ENCODE measurements at places on chromosomes 7 and 10.

DNA sequence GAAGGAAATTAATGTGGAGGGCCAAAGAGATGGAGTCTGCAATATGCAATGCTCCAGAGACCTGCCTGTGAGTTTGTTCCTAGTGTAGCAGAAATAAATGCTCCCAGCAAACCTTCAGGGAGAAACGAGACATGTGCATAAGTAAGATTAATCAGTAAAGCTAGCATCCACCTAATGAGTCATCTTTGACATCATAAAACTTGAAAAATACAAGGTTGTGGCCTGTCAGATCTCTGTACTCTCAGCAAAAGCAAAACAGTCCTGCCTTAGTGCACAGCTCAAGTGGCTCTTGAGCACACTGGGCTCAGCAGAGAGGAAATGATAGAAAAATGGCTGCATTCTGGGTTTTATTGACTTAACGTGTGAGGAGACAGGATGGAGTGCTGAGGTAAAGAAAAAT, 32.5 kb upstream of the ERCC6 start:
- no peak for DNase-seq

DNA sequence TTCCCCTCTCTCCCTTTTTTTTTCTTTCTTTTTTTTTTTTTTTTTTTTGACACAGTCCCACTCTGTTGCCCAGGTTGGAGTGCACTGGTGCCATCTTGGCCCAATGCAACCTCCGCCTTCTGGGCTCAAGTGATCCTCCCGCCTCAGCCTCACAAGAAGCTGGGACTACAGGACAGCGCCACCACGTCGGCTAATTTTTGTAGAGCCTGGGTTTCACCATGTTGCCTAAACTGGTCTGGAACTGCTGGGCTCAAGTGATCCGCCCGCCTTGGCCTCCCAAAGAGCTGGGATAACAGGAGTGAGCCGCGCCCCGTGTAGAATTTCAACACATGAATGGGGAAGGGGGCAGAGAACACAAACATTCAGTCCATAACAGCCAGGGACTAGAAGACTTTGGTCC, 2.6 kb upstream of the SP4 start:
- DNase-seq, result no peak

GRCh38 chr7:18607025-18607424, 111.5 kb downstream of the HDAC9 start:
- DNase-seq, result no peak

DNA sequence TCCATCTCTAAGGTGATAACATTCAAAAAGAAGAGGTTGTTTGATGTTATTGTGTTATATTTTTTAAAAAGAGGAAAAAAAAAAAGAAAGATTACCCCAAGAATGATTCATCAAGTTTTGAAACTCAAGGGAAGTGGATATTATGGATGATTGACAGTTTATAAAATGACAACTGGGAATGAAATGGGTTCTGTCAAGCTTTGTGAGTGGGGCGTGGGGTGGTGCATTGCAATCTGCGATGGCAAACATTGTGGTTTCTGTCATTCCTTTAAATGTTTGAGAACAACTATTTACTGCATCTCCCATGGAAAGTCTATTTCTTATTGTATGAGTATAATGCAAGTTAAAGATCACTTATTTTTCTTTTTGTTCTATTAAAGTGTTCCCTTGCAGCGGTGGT, 297.0 kb downstream of the CCDC3 start:
- DNase-seq, result no peak

DNA sequence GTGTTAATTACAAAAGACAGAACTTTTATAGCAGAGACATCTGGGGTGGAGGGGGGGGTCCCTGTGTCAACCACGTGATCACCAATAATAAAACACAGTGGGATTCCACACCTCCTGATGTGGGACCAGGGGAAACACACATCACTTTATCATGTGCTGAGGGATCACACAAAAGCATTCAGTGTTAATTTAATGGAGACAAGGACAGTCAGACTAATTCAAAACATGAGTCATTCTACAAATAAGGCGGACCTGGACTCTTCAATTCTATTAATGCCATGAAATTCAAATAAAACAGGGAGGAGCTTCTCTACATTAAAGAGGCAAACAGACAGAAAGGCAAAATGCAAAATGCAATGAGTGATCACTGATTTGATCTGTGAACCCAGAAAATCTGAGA, 67.3 kb upstream of the PFKP start:
- no peak for DNase-seq

DNA sequence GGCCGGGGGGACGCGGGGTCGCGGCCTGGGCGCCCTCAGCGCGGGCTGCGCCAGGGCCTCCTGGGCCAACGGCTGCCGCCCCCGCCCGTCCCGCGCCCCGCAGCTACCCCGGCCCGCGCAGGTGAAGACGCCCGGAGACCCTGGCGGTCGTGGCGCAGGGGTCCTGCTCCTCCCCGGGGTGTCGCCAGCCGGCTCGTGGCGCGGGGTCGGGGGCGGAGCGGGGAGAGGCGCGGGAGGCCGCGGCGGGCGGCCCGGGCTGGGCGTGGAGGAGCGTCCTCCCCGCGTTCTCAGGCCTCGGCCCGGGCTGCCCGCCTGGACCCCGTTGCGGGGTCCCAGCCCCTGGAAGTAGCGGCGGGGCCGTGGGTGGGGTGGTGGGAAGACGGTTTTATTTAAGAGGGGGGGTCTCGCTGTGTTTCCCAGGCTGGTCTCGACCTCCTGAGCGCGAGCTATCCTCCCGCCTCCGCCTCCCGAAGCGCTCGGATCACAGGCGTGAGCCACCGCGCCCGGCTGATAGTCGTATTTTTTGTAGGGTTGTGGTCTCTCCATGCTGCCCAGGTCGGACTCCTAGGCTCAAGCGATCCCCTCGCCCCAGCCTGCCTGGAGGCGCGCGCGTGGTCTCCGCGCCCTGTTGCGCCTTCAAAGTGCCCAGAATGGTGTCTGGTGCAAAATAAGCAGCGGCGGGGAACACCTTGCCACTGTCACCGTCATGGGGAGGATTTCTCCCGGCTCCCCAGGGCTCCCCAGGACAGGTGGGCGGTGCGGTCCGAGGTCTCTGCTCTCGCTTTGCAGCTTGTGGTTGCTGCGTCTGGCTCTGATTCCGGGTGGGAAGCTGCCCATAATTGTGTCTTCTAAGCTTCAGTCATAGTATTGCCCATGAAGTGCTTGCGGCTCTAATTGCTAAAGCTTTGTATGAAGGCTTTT, 15.3 kb upstream of the SUN1 start:
- DNase-seq, result peak; percentile 16

- no peak for DNase-seq
These were observed 765.1 kb downstream of the SUGCT start for GRCh38 chr7:40899636-40900507.

- DNase-seq, result peak; percentile 57
These were observed 19.4 kb downstream of the KCNK18 start for GRCh38 chr10:117216611-117217195.

DNA sequence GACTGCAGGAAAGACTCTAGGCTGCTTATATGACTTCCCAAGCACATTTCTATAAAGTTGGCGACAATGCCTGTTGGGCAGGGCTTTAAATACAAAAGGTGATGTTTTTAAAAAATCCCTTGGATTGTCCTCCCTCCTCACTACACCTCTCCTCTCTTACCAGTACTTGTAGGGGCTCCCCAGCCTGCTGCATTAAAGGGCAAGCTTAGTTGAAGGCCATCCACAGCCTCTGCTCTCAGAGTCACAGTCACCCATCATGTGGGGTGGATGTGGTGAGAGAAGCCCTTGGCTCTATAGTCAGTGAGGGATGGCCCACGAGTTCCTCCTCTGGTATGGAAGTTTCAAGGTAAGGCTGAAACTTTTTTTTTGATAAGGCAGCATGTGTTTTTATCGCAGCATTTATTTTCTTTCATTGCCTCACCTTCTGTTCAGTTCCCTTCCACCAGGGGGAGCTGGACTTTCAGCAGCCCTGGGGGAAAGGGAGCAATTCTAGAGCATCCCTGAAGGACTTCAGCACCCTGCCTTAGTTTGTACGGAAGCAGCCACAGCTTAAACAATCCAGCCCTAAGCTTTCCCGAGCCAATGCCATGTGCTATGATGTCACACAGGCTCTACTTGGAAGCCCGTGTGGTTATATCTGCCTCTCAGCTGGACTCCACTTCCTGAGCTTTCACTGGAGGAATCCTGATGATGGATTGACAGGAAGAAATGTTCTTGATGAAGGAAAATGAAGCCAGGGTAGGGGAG, 131.9 kb downstream of the CALCR start:
- DNase-seq, result no peak

DNA sequence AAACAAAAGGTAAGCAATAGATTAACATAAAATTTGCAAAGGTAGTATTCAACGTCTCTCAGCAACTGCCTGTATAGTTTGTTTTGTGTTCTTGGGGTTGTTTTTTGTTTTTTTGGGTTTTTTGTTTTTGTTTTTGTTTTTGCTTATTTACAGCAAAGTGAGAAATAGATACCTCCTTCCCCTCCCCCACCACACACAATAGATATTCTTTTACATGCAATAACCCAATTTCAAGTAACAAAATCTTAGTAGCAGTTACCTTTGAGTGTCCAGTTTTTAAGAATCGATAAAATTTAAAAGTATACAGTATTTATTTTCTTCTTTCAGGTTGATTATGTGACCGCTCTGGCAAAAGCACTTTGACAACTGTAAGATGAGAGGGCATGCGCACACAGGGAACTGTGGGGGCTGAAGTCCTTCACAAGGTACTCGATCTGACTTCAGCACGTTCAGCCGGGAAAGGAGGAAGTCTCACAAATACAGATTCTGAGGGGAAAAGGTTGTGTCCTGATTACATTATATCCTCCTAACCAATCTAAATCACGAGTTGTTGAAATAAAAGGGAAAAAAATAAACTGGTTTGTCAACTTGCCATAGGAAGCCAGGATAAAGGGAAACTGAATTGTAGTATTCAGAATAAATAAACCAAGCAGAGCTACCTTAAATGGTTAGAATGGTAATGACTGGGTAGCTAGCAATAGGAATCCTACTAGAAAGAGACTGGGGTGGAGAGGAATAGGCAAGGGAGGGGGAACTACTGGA, 47.8 kb downstream of the CPEB3 start:
- no peak for DNase-seq

DNA sequence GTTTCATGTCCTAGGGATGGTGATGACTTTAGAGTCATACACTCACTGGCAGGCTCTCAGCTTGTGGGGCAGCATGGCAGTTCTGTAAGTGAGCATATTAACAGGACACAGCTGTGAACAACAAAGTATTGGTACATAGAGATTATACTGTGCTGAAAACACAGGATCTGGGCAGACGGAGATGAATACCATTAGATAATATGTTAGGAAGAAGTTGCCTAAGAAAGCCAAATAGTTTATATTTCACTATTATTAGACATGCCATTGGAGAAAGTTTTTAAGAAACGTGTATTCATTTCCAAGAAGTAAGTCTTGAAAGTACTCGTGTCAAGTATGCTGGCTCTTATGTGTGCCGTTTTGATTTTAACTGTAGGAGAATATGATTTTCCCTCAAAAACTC, 274.5 kb downstream of the INHBA start:
- DNase-seq, result no peak

DNA sequence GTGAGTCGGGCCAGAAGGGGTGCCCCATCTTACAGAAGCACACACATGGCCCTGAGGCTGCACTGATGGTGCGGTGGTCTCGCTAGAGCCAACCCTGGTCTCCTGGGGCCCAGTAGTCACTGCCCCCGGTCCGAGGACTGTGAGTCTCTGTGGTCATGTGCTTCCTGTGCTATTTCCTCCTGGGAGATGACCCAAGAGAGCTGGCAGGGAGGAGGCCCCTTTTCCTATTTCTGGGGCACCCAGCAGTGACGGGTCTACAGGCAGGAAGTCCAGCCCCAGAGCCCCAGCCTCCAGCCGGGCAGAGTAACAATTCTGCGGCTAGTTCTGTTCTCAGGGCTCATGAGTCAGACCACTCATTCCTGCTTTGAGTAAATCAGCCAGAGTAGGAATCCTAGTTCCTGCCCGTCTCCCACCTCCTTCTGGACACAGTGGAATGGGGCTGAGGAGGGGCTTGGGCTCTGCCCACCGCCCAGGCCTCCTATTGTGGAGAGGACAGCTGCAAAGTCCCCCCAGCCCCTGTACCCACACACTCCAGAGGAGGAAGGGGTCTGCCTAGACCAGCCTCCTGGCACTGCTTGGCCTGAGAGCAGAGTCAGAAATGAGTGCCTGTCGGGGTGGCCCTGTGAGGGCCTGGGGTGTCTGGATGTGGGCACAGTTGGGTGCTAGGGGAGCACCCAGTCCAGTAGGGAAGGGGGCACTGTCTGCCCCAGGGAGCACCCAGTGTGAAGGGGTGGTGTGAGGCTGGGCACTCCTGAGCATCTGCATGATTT, 80.5 kb upstream of the PPIF start:
- no peak for DNase-seq

- no peak for DNase-seq
These were observed 28.6 kb downstream of the PON3 start for GRCh38 chr7:95367606-95368005.

- DNase-seq, result no peak
These were observed 251.4 kb upstream of the ZMIZ1 start for GRCh38 chr10:78817361-78817760.

DNA sequence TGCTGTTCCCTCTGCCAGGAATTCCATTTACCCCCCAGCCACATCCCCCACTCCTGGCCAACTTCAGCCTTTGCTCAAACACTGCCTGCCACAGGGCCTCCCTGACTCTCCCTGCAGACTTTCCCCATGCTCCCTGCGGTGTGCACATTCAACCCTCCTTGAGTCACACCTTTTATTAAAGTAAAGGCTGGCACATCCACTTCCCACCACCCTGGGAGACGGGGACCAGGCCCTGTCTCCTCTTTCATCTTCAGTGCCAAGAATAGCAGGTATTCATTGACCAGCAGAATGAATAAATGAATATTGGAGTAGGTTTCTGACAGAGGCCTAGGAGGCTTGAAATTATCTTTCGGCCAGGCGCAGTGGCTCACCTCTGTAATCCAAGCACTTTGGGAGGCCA, 91.4 kb downstream of the GRK5 start:
- no peak for DNase-seq

- no peak for DNase-seq
These were observed 41.7 kb downstream of the RASGEF1A start for GRCh38 chr10:43225004-43225786.

- no peak for DNase-seq
These were observed 16.9 kb downstream of the GFRA1 start for GRCh38 chr10:116255886-116256751.

GRCh38 chr7:66047426-66047825, 28.2 kb upstream of the ASL start:
- DNase-seq, result no peak

GRCh38 chr7:47817917-47818316, 130.3 kb downstream of the PKD1L1 start:
- DNase-seq, result no peak

GRCh38 chr10:127781412-127781811, 44.4 kb downstream of the FOXI2 start:
- DNase-seq, result no peak

- DNase-seq, result no peak
These were observed 251.2 kb downstream of the DNAJB6 start for GRCh38 chr7:157587805-157588560.

GRCh38 chr10:101095550-101096213, 33.9 kb downstream of the KAZALD1 start:
- DNase-seq, result peak; percentile 58

DNA sequence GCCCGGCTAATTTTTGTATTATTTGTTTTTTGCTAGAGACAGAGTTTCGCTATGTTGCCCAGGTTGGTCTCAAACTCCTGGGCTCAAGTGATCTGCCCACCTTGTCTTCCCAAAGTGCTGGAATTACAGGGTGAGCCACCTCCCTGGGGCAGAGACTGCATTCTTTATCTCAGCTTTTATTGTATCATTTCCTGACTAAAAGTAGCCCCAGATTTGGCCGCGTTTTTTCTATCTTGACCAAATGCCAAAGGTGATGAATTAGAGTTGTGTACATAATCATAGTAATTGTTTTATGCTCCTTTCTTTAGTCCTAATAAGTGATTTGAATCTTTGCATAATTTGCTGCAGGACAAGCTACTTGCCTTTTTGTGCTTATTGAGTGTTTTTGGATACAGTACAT, 3.1 kb upstream of the SMNDC1 start:
- no peak for DNase-seq

- no peak for DNase-seq
These were observed 46.8 kb upstream of the CD36 start for GRCh38 chr7:80591654-80592053.

Data from activated CD8-positive, alpha-beta memory T cell treated with anti-CD3 and anti-CD28 coated beads for 48 hours (primary cell).